Colonic mucosa (tissue), 4 donors: ENCODE measurements at places on chromosomes 12 and 14. TPM values are rescaled to one million over a fixed set of nuclear protein-coding genes. Genes with fewer than 3 reads are reported as not detected.

GRCh38 chr12:51521554-51522276 is 69.3 kb upstream of the SCN8A start:
- no peaks in the 10 kb centered on the region for H3K36me3 ChIP-seq
- no peaks in the 10 kb centered on the region for H3K4me1 ChIP-seq
- no peak overlapping the region for H3K4me3 ChIP-seq
- H3K27ac ChIP-seq: no peak overlapping the region
- H3K27me3 ChIP-seq: no peaks in the 10 kb centered on the region

GRCh38 chr12:40194846-40195245 is 30.0 kb upstream of the LRRK2 start:
- no peak for DNase-seq
- no peak overlapping the region for H3K4me3 ChIP-seq
- no peaks in the 10 kb centered on the region for H3K4me1 ChIP-seq
- H3K27me3 ChIP-seq: no peaks in the 10 kb centered on the region
- no peak overlapping the region for H3K27ac ChIP-seq

GRCh38 chr12:85036234-85036707 is at the start of the genes LRRIQ1 and TSPAN19:
TSS of gene LRRIQ1 (plus strand) at chr12:85036351. CDS start at chr12:85038177, 1,826 bp downstream.
TSS of gene TSPAN19 (minus strand) at chr12:85036277. CDS start at chr12:85029946, 6,331 bp downstream.
- peak within 1 kb of the TSS; percentile 33 for H3K4me3 ChIP-seq
- peak; percentile 55 for DNase-seq
- no peaks in the 10 kb centered on the region for H3K27me3 ChIP-seq
- H3K36me3 ChIP-seq: no peaks in the 10 kb centered on the region
- H3K27ac ChIP-seq: no peak within 1 kb of the TSS
- no peaks in the 10 kb centered on the region for H3K4me1 ChIP-seq

DNA sequence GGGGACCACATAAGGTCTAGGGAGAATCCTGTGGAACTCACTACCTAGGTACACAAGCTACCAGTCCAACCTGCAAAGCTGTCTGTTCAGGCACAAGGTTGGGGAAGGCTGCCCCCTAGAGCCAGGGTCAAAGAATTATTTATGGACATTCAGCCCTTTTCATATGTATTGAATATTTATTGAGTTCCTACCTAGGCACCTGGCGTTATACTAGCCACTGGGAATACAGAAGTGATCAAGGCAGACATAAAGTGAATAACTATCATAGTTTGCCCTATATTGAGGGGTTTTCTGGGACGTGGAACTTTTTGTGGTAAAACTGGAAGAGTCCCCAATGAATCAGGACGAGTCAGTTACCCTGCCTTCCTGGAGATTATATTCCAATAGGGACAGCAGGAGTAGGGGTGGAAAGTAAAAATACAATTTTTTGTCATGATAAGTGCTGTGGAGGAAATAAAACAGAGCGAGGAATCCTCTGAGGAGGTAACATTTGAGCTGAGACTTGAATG is 5.8 kb upstream of the SLC48A1 start:
- no peak overlapping the region for H3K4me3 ChIP-seq
- peak; percentile 77 for DNase-seq
- no peak overlapping the region for H3K27ac ChIP-seq
- no peaks in the 10 kb centered on the region for H3K27me3 ChIP-seq
- H3K36me3 ChIP-seq: no peaks in the 10 kb centered on the region
- H3K4me1 ChIP-seq: no peaks in the 10 kb centered on the region

NTF3 gene
- 0.49 TPM for total RNA-seq

PAPLN gene
- 3.2 TPM for total RNA-seq

CISTR gene
- total RNA-seq: not detected
